PC-3 (cell line): ENCODE measurements at places on chromosomes 6 and 20. TPM values are rescaled to one million over a fixed set of nuclear protein-coding genes. Genes with fewer than 3 reads are reported as not detected.

The OLIG3 gene
- not detected in 2 replicates for total RNA-seq

DNA sequence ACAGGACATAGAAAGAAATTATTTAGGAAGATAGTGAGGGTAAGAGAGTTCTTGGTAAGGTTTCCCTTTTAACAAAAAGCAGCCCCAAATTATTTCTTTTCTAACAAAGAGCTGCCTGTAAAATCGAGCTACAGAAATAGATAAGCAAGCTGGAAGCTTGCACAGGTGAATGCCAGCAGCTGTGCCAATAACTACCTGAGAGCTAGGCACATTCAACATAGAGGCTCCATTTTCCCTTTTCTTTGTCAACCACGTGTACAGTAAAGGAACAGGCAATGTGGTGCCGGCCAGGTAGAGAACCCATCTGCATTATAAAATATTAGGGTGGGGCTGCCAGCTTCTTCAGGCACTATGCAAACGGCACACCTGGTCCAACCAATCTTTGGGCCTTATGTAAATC, 341.6 kb upstream of the JAG1 start:
- no peak overlapping the region for H3K4me3 ChIP-seq
- no peak for DNase-seq
- no peaks in the 10 kb centered on the region for H3K36me3 ChIP-seq
- no peak overlapping the region for H3K27ac ChIP-seq

The SAMD10 gene
- 7.4 and 13.4 TPM in 2 replicates for total RNA-seq

DNA sequence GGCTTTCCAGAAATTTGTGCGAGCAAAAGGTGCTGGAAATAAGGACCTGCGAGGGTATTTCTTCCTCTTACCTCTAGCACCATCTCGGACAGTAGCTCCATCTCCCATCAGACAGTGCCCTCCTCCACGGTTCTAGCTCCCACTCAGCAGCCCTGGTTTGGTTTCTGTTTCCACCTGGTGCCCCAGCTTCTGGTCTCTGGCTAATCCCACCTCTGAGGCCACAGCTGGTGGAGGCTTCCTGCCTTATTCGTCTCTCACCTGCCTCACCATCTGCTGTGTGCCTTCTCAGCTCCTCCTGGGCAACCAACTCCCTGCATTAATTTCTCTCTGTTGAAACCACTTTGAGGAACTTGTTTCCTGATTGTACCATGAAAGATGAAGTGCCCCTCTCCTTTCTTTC, 162.4 kb upstream of the CDYL start:
- no peaks in the 10 kb centered on the region for H3K4me1 ChIP-seq
- no peak overlapping the region for H3K27ac ChIP-seq
- H3K27me3 ChIP-seq = no peaks in the 10 kb centered on the region
- no peak for DNase-seq
- no peaks in the 10 kb centered on the region for H3K36me3 ChIP-seq
